Stromal cell of bone marrow (primary cell): ENCODE measurements at places on chromosomes 7 and 10.
A peak's percentile ranks its signal among the peaks of the same experiment; 100 is the strongest.

DNA sequence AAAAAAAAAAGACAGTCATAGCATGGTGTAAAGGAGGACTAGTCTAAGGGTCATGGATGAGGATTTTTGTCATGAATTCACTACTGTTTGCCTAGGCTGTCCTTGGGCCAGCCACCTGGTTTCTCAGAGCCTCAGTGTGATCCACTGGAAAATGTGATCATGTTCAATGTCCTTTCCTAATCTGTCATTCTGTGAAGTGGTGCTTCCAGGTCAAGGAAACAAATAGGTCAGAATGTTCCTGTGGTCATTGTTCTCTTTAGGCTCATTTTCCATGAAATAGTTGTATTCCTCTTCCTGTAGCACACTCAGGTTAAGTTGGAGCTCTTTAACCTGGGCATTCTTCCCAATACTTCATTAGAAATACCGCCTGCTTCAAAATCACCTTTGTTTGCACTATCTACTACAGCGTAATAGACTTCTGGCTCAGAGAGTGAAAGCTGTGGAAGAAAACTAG is 16.5 kb downstream of the CD36 start:
- no peak for DNase-seq

- peak; percentile 65 for DNase-seq
Observed at GRCh38 chr10:4947039-4947634, 16.1 kb upstream of the AKR1C1 start.

DNA sequence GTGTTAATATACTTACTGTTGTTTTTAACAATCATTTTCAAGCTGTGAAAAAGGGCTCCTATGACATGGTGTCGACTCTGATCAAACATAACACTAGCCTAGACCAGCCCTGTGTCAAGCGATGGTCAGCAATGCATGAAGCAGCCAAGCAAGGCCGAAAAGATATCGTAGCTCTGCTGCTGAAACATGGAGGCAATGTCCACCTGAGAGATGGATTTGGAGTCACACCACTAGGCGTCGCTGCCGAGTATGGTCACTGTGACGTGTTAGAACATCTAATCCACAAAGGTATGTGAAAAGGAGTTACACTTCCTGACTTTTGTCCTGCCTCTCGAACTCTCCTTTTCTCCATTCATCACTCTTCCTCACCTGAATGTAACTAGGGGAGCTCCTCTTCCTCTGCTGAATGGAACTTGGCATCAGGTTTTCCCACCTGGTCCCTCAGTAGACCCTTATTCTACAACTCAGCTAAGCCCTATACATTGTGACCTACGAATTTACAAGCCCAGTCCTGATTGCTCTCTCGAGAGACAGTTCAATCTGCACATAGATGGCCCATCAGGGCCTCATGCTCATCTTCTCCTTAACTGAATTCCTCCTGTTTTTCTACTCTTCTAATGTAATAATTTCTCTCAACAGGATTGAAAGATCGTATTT is 23.0 kb downstream of the ASB15 start:
- no peak for DNase-seq

DNA sequence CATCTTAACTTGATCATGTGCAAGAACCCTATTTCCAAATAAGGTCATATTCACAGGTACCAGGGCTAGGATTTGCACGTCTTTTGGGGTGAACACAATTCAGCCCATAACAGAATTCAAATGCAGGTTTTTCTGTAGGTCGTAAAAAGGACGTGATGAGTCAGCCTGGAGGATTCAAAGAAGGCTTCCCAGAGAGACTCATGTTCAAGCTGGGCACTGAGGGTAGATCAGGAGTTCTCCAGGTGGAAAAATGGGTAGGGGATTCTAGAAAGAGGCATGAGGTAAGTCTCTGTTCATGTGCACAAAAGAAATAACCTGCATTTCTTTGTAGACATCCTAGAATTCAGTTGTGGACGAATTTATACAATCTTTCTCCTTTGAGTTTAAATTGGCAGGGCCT is 160.4 kb downstream of the RPS24 start:
- DNase-seq = no peak

DNA sequence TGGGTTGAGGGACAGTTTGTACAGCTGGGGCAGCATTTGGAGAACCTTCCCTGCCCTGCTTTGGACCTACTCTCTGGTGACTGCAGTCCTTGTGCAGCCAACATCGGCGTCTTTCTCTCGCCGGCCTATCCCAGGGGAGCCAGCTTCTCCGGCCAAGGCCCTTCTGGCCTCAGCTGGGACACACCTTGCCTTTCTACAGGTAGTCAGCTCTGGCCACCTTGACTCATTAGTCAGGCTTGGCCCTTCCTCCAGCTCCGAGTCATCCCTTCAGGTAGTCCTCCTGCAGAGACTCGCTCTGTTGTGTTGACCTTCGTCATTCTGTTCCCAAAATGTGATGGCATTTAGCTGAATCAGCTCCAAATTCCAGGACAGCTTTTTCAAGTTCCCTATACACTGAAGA is 145.0 kb upstream of the CHST15 start:
- DNase-seq = no peak

DNA sequence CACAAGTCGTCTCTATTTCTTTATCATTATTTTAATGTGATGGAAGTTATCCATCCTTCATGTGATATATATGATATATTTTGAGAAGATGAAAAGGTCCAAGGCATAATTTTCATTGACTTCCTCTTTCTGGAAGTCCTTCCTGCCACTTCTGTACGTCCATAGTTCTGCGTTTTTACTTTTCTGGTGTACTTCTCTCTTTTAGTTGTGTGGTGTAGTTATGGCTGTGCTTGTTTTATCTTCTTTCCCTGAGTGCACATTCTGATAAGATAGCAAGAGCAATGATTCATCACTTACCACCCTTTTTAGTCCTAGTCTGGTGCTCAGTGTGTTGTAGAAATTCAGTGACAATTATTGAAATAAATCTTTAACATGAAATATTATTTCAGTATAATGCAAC is 231.3 kb upstream of the FERD3L start:
- no peak for DNase-seq

GRCh38 chr10:133125901-133126300 is 34.1 kb upstream of the KNDC1 start:
- no peak for DNase-seq

DNA sequence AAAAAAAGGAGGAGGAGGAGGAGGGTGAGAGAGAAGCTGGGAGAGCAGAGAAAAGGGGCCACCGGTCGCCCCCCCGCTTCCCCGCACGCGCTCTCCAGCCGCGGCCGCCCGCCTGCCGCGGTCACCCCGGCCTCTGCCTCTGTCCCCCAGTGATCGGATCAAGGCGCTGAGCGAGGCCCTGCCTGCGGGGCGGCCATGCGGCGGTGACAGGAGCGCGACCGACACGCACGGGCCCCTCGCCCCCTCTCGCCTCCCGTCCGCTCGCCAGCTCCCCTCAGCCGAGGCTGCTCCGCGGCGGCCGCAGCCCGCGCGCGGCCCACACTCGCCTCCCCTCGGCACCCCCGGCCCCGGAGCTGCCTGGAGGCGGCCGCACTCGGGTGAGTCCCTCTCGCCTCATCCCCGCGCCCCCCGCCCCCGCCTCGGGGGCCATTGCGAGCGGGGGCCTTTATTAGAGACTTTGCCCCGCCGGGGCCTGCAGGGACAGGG is at the start of gene GTF2I:
Gene GTF2I, plus strand, starts transcription at position 27 of the 486 bp plus-strand sequence. CDS start 31,411 bp downstream, outside the sequence.
- no peak for DNase-seq

- peak; percentile 72 for DNase-seq
Observed at GRCh38 chr7:5408777-5409176, 14.9 kb downstream of the TNRC18 start.

GRCh38 chr10:119693262-119693957 is 32.4 kb upstream of the INPP5F start:
- DNase-seq = no peak

DNA sequence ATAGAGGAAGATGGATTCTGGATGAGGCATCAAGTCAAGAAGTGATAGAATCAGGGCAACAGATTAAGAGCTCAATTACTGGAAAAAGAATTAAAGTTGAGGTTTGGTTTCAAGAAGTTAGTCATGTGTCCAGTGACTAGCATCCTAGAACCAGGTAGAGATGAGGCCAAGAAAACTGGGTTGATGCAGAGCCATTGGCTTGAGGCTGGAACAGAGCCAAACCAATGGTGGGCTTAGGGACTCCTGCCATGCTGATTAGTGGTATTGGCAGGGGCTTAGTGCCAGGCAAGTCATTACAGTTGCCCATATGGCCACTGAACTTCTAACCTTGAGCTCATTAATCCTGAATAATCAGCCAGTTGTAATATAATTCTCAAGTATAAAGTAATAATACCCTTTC is 18.5 kb downstream of the ZNF277 start:
- DNase-seq = no peak

DNA sequence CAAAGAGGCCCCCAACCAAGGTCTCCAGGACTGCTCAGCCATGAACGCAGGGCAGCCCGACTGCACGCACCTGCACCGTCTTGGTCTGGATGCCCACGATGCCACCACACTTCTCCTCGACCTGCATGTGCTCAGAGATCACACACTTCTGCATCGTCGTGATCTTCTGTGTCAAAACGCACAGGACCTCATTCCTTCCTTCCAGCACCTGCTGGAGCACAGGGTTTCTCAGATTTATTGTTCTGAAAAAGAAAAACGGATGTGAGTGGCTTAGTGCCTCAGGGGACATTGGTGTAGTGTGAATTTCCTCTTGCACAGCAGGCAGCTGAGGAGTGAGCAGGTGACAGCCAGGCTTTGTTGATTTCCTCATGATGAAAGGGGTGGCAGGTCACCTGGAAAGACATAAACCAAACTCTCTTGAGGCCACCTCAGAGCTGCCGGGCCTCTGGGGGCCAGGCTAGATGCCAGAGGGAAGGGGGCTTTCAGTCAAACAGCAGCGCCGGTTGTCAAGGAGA is 38.2 kb downstream of the GSDME start:
- no peak for DNase-seq

- DNase-seq = peak; percentile 10
Observed at GRCh38 chr10:33803248-33803647, 468.8 kb upstream of the NRP1 start.

- peak; percentile 44 for DNase-seq
Observed at GRCh38 chr10:61078542-61079275, 134.7 kb upstream of the RHOBTB1 start.

GRCh38 chr7:67696878-67697277 is 700.2 kb downstream of the TYW1 start:
- no peak for DNase-seq

DNA sequence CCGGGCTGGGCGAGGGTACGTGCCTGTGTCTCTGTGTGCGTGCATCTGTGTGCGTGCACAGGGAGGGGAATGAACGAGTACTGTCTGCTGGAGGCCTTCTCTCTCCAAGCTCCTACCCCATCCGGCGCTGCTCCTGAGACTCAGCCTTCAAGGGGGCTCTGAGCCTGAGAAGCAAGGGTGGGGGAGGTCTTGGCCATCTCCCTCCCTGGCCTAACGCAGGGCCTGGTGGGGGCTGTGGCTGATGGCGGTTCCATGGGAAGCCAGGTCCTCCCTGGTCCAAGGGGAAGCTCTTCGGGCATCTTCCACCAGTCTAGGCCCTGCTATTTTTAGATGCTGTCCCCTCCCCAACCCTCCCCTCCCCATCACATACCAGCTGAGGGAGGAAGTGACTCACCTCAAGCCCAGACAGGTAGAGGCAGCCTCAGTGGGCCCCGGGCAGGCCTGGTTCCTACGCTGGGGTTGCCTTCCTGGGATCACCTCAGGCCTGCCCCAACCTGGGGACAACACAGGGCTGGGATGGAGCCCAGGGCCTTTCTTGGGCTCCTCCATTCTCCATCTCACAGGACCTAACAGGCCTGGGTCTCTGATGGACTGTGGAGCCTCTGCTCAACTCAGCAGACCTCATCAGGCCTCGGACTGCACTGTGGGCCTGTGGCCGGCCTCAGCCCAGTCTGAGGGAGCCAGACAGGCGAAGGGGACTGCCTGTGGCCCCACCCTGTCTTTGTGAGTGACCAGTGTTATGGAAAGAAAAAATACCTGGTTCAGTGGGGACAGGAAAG is 32.2 kb downstream of the DNAJB12 start:
- DNase-seq = no peak

DNA sequence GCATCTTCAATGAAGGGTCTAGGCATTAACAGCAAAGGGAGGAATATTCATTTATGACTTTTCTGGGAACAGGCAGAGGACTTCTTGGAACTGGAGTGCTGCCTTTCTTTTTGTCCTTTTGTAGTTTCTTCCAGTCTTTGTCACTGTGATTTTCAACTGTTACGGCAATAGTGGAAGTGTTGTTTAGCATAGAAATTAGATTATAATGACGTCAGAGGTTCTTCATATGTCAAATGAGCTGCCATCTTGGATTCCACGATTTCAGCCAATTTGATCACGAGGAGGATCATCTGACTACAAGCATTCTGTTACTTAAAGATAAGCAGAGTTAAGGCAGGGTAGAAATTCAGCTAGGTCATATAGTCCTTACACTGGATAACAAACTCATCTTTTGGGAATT is 239.0 kb downstream of the NEBL start:
- DNase-seq = no peak

GRCh38 chr10:76281659-76282058 is 850.2 kb downstream of the LRMDA start:
- DNase-seq = no peak

- no peak for DNase-seq
Observed at GRCh38 chr7:106604303-106604924, 56.5 kb downstream of the CCDC71L start.

GRCh38 chr10:43136995-43137716 is 1.1 kb upstream of the CSGALNACT2 start:
- DNase-seq = no peak

- DNase-seq = no peak
Observed at GRCh38 chr7:69398986-69399385, 199.3 kb upstream of the AUTS2 start.

GRCh38 chr7:102306916-102307677 is 20.4 kb downstream of the SH2B2 start:
- peak; percentile 9 for DNase-seq

DNA sequence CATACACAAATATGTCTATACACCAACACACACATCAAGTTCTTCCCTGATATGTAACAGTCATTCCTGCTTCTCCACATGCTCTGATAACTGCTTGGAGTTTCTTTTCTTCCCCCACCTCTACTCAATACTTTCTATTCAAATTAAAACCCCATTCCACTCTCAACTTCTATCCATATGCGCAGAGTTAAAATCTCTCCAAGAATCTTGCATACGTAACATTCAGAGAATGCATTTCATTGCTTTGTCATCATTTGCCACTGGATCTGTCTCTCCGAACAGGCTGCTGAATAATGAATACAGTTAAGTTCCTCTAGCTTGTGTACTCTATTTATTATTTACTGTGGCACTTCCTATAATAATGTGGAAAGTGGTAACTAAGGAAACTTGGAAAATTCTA is 68.8 kb downstream of the DGKB start:
- no peak for DNase-seq

DNA sequence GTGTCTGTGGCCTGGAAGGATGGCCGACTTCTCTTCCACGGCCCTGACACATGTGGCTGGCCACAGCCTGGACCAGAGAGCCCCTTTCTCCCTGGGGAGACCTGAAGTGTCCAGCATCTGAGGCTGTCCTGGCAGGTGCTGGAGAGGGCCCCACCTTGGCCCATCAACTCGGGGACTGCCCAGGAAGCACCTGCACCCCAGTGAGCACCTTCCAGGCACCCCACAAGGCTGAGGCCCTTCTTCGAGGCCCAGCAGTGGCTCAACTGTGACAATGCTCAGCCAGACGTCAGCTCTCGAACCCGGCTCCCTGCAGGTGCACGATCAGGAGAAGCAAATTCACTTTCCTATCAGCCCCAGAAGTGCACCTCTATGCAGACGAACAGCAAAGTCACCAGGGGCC is 24.3 kb downstream of the RGS10 start:
- no peak for DNase-seq
